ENCODE measurements at places on chromosomes 3 and 15. TPM values are rescaled to one million over a fixed set of nuclear protein-coding genes. Genes with fewer than 3 reads are reported as not detected.

DNA sequence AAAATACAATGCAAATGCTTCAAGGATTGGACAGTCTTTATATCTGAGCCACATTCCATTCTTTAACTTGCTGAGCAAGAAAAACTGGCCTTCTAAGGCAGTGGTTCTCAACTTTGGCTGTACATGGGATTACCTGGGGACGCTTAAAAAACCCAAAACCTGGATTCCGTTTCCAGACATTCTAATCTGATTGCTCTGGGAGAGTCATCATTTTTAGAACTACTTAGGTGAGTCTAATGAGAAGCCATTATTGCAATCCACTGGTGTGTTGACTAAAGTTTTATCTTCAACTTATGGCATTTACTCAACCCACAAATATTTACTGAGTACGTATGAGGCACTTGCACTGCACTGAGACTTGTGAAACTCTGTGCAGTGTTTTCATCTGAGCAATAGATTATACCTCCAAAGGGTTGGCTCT is 195.7 kb upstream of the ATP11B start:
- DNase-seq = no peak

DNA sequence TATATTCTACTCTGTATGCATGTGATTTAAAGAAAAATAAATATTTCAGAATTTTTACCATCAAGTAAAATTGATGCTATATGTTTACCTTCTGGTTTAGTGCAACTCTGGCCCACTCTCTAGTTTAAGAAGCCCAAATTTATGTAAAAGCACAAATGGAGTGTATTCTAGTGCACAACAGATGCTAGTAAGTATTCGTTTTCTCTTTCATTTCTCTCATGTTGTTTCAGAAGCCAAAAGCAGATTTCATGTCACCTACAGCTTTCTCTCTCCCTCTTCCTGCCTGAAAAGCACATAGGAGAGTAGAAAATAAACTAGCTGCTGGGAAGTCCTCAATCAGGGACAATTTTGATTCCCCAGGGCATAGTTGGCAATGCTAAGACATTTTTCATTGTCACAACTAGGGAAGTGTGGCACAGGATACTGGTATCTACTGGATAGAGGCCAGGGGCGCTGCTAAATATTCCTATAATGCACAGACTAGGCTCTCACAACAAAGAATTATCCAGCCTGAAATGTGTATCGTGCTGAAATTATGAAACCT is 147.4 kb upstream of the ARHGEF26 start:
- no peak for DNase-seq

GRCh38 chr3:15330031-15330596 is 2.3 kb downstream of the SH3BP5 start:
- DNase-seq = peak; percentile 14

GRCh38 chr3:165742351-165742750 is 94.9 kb downstream of the BCHE start:
- no peak for DNase-seq

- no peak for DNase-seq
Measured at GRCh38 chr3:243356-243725, 46.8 kb downstream of the CHL1 start.

GRCh38 chr15:101315736-101316135 is 20.7 kb upstream of the SNRPA1 start:
- DNase-seq = no peak

GRCh38 chr15:39602143-39602542 is 21.3 kb downstream of the THBS1 start:
- DNase-seq = no peak

- DNase-seq = no peak
Measured at GRCh38 chr3:70818145-70818544, 505.7 kb upstream of the MDFIC2 start.

- no peak for DNase-seq
Measured at GRCh38 chr3:162666835-162667234, 1170.2 kb downstream of the OTOL1 start.

- no peak for DNase-seq
Measured at GRCh38 chr15:27426805-27427204, 455.8 kb downstream of the GABRG3 start.

GRCh38 chr3:193569119-193569518 is 14.4 kb upstream of the ATP13A4 start:
- DNase-seq = no peak

GRCh38 chr3:45178183-45179023 is 32.2 kb upstream of the CDCP1 start:
- no peak for DNase-seq

GRCh38 chr3:54215521-54215920 is 93.2 kb downstream of the CACNA2D3 start:
- DNase-seq = no peak

DNA sequence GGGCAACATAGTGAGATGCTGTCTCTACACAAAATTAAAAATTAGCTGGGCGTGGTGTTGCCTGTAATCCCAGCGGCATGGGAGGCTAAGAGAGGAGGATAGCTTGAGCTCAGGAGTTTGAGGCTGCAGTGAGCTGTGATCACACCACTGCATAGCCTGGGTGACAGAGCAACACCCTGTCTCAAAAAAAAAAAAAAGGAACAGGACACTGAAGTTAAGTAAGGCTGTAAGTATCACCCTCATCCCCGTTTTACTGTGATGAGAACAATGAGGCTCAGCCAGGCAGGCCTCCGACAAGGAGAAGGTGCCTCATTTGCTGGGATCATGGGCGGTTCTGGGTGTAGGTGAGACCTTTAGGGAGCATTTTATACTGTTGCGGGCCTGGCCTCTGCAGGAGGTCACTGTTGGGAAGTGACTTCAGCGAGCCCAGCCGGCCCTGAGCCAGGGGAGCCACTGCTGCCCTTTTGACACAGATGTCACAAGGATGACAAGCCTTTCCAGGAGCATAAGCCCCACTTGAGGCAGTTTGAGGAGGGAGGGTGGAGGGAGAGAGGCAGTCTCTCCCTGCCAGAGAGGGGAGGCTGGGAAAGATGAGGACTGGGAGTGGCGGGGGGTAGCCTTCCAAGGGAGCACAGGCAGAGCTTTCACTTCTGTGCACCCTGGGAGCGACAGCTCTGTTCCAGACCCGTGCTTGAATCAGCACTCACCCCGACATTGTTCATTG is 30.8 kb downstream of the IRAK2 start:
- no peak for DNase-seq

GRCh38 chr3:9397906-9398699 is 688 bp downstream of the SETD5 start:
- peak; percentile 13 for DNase-seq

The ATP1B3 gene
- total RNA-seq = 106 TPM

The CAPN3 gene
- 19.8 TPM for total RNA-seq

The FGF7 gene
- 12.7 TPM for total RNA-seq

The SIAH2 gene
- 36.2 TPM for total RNA-seq

The MYD88 gene
- total RNA-seq = 27.8 TPM
